ENCODE measurements at places on chromosomes 6 and 20.
A peak's percentile ranks its signal among the peaks of the same experiment; 100 is the strongest.

GRCh38 chr6:146582857-146583256 lies 15.9 kb upstream of the ADGB start:
- no peak for DNase-seq

GRCh38 chr6:99614430-99615186 lies 8.0 kb downstream of the PRDM13 start:
- peak; percentile 35 for DNase-seq

DNA sequence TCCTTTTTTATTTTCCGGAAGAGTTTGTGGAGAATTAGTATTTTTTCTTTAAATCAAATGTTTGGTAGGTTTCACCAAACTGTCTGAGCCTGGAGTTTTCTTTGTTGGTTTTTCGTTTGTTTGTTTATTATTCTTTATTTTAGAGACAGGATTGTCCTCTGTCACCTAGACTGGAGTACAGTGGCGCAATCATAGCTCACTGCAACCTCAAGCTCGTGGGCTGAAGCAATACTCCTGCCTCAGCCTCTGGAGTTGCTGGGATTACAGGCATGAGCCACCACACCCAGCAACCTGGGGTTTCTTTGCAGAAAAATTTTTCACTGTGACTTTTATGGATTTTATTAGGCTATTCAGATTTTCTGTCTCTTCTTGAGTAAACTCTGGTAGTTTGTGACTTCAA lies 120.2 kb upstream of the LOC128125822 start:
- no peak for DNase-seq

DNA sequence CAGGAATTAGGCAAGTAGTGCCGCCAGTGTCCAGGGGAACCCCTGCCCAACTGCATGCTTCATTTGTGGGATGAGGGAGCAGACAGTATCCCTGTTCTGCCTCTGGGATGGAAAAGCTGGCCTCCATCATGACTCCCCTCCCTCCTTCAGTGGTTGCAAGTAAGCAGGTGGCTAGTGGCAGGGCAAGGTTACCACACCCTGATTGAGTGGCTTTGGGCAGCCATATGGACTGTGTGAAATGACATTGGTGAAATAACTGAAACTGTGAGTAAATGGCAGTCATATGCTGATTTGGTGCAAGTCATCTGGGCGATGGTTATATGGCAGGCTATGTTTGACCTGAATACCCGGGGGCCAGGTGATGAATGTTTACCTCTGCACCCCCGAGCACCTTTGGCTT lies 33.0 kb downstream of the HDDC2 start:
- DNase-seq, result no peak

DNA sequence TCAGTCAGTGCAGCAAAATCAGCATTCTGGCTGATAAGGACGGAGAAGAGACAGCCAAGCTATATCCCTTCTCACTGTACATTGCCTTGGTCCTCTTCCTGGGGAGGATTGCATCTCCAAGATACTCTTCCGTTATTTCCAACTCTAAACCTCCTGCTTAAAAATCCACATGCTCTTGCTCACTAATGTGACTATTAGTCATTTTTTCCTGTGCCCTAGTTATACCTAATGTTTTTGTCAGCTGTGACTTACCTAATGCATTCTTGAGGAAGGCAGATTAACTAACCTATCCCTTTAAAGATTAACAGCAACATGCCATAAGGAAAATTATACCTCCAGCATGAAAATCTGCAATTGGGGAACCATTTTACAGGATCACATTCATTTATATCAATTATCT lies 317.6 kb downstream of the BTBD9 start:
- DNase-seq, result no peak

GRCh38 chr20:16846006-16846405 lies 97.8 kb downstream of the OTOR start:
- peak; percentile 31 for DNase-seq

GRCh38 chr6:254016-254415 lies 38.3 kb upstream of the DUSP22 start:
- no peak for DNase-seq

- DNase-seq, result peak; percentile 74
Observed at GRCh38 chr6:13517116-13517515, 29.7 kb upstream of the GFOD1 start.

- DNase-seq, result no peak
Observed at GRCh38 chr6:14804785-14805210, 441.1 kb upstream of the JARID2 start.

DNA sequence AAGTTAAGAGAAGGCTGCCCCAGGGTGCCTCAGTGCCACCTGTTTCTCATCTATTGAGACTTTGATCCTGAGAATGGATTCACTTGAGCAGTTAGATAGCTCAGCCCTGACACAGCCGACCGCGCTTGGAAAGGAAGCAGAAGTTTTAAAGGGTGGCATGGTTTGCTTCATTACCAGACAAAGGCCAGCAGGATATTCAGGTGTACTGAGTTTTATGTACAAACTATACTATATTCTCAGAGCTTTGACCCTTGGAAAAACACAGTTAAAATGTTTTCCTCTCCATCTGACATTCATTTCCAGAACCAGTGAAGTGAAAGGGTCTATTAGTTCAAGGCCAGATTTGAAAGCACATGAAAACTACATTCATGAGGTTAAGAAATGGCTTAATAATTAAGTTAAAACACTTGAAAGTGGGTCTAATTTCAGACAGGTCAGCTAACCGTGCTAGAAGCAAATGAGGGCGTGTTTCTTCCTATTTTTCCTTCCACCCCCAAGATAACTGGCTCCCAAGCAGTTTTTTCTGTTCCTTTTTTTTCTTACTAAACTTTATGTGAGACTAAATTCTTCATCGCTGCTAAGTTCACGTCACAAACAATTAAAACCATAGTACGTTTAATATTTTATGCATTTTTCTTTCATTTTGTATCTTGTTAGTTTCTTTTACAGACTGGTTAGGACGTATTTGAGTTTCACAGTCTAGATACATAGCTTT lies 385.3 kb upstream of the SOX4 start:
- DNase-seq, result no peak

DNA sequence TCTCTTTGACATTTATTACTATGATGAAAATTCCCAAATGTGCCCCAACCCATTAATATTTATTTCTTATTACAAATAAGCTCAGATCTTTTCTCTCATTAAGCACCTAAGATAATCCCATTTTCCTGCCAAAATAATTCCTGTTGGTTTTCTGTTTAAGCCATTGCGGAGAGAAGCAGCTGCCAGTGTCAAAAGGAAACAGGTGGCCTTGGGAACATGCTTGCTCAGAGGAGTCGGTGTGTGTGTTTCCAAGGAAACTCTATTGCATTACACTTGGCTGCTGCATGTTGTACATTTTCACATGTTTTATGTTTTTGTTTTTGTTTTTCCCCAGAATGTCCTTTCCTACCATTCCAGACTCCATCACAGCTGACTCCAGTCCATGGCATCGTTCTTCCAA lies 56.4 kb downstream of the CD24 start:
- no peak for DNase-seq

- no peak for DNase-seq
Observed at GRCh38 chr20:33433465-33434234, 9.9 kb downstream of the SNTA1 start.

- no peak for DNase-seq
Observed at GRCh38 chr20:47991875-47992488, 206.7 kb upstream of the SULF2 start.

GRCh38 chr6:6865611-6866010 lies 242.2 kb upstream of the RREB1 start:
- no peak for DNase-seq

DNA sequence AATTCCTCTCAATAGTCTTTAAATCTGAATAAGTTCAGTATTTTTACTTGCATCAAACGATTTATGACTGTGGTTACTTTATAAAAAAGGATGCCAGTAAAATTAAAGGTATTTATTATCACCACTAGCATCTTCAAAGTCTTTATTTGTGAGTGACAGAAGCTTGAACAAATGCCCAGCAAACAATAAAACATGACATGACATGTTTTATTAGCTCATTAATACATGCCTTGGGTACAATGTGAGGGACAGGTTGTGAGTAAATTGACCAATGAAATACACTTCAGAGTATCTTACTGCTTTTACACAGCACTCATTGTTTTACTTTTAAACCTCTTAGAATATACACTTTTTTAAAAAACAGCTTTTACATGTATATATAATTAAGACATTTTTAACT lies 113.4 kb upstream of the BEND3 start:
- DNase-seq, result no peak

GRCh38 chr6:72283571-72283970 lies 338.3 kb upstream of the KCNQ5 start:
- no peak for DNase-seq

- no peak for DNase-seq
Observed at GRCh38 chr20:38315290-38315966, 11.5 kb downstream of the BPI start.

GRCh38 chr6:15507746-15508145 lies 155.1 kb downstream of the DTNBP1 start:
- DNase-seq, result no peak

- no peak for DNase-seq
Observed at GRCh38 chr6:132218059-132218696, 183.1 kb downstream of the MOXD1 start.

DNA sequence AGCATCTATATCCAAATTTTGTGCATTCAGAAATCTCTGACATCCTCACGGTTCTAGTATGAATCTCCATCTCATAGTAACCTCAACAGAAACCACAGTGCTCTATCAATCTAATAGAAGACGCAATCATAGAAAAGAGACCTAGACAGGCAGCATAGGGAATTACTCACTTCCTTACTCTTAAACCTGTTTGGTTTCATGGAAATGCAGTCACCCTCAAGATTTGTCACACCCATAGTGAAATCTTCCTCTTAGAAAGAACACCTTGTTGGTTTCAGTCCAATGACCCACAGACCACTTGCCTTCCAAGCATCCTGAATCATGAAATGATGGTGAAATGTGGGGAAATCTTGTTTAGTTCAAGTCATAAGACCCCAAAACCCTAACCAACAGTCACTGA lies 166.1 kb upstream of the PRDM1 start:
- DNase-seq, result no peak

DNA sequence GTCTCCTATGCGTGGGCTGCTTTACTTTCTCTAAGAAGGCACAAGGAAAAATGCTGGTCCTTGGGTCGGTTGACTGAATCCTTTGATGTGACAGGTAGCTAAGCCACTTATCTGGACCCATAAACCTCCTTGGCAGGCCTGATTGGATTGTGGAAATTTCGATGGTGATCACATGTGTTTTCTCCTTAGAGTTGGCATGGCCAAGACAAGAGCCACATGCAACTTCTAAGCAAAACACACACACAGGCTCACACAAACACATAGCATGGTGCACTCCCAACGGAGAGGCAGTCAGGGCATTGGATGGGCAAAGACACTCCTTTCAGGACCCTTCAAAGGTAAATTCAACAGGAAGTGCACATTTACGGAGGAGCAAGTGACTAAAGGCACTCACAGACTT lies 95.2 kb downstream of the PSMG4 start:
- DNase-seq, result no peak

DNA sequence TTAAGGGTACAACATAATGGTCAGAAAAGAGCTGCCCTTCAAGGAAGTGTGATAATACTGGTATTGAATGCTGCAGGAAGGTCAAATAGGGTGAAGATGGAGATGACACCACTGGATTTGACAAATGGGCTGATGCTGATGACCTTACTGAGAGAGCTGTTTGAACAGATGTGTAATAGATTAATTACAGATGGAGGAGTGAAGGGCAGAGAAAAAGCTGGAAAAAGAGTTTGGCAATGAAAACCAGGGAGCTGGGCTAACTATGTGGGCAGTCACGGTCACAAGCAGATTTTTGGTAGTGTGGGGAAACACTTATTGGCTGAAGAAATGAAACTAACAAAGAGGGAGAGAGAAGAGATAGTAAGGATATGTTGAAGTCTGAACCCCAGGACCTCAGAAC lies 83.6 kb upstream of the ENPP5 start:
- DNase-seq, result no peak

GRCh38 chr6:43922426-43923375 lies 152.7 kb downstream of the VEGFA start:
- no peak for DNase-seq

DNA sequence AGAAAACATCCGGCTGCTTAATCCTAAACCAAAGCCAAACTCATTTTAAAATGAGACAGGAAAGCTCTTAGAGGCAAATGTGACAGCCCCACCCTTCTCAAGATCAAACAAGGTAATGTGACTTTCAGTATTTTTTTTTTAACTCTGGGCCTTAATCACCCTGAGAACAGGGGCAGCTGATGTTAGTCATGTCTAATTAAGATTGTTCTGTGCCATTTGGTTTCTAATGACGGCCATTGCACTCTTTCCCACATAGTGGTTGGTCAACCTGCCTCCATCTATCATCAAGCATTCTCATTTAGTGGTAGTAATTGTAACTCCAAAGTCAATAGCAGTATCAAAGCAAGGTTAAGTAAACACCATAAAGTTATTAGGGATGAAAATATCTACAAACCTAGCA lies 191.6 kb upstream of the EXOC2 start:
- DNase-seq, result no peak

GRCh38 chr6:19603721-19604120 lies 233.4 kb upstream of the ID4 start:
- no peak for DNase-seq

GRCh38 chr20:49948809-49949507 lies 12.8 kb downstream of the RNF114 start:
- DNase-seq, result peak; percentile 99

DNA sequence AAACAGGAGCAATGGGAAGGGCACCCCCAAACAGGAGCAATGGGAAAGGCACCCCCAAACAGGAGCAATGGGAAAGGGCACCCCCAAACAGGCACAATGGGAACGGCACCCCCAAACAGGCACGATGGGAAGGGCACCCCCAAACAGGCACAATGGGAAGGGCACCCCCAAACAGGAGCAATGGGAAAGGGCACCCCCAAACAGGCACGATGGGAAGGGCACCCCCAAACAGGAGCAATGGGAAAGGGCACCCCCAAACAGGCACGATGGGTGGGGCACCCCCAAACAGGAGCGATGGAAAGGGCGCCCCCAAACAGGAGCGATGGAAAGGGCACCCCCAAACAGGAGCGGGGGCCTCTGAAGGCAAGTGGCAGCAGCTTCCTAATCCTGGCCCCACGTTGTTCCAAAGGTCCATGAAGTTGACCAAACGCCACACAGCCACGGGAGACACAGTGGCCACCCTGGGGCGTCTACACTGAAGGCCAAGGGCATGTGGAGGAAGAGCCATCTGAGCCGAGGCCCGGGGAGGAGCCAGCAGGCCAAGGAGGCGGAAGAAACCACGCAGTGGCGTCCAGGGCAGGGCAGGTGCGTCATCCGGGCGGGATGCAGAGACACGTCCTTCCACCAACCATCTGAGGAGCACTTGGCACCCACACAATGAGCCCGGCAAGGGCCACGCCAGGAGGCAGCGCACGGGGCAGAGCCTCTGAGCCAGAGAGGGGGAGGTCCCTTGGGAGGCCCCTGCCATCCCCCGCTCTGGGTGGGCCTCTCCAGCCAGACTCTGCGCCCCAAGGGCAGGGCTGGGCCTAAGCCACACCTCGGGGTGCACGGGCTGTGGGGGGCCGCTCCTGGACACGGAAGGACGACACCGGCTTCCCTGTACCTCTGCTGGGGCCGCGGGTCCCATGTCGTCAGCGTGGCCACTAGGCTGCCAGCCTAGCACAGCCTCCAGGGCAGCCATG lies 21.5 kb upstream of the NTSR1 start:
- DNase-seq, result no peak

GRCh38 chr20:52614051-52614863 lies 357.9 kb upstream of the TSHZ2 start:
- DNase-seq, result peak; percentile 65

GRCh38 chr6:100099189-100100074 lies 105.4 kb upstream of the MCHR2 start:
- DNase-seq, result no peak

GRCh38 chr6:25377664-25378063 lies 98.5 kb downstream of the CARMIL1 start:
- no peak for DNase-seq

- DNase-seq, result no peak
Observed at GRCh38 chr6:137167702-137168377, 5.6 kb downstream of the IL22RA2 start.
